ENCODE measurements at places on chromosomes 7 and 10. TPM values are rescaled to one million over a fixed set of nuclear protein-coding genes. Genes with fewer than 3 reads are reported as not detected.

DNA sequence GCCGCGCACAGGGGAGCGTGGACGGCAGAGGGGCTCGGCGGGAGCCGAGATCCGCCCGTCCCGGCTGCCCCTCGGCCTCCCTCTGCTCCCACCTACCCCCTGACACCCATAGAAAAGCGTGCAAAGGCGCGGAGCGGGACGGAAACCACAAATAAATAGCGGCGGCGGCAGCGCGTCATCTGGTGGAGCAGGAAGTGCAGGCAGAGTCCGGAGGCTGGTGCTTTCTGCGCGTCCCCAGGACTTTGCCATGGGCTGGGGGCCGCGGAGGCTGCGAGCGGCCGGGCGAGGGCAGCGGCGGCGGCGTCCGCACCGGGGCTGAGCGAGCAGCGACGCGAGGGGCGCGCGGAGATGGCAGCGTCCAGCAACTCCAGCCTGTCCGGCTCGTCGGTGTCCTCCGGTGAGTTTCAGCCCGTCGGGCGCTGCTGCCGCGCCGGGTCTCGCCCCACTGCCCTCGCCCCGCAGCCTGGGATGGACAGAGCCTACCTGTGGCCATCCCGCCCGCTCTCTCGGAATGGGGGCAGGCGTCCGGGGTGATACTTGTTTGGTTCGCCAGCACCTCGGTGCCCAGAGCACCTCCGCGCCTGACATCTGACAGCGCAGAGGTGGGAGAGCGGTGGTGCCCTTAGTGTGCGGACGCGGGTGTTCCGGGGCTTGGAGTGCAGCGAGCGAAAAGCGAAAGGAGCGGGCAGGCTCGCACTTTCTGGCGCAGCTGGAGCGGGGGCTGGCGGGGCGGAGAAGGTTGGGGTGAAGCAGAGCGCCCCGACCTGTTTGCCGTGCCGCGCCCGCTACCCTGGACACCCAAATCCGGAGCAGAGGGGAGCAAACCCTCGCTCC, at the start of gene CHN2:
Gene CHN2 (plus strand): TSS at position 182 of the 834 bp plus-strand sequence.
- H3K4me1 ChIP-seq = peaks cover 7% of the 10 kb centered on the region
- peaks cover 18% of the 10 kb centered on the region for H3K27me3 ChIP-seq
- DNase-seq = peak; percentile 83
- peak within 1 kb of the TSS; percentile 70 for H3K4me3 ChIP-seq
- no peaks in the 10 kb centered on the region for H3K36me3 ChIP-seq

- DNase-seq = no peak
- H3K27ac ChIP-seq = no peak overlapping the region
- no peaks in the 10 kb centered on the region for H3K27me3 ChIP-seq
Measured at GRCh38 chr7:155953501-155953778, 141.2 kb upstream of the SHH start.

Gene DENND2A
- 26.2 TPM for total RNA-seq

GRCh38 chr7:107482571-107482970, 12.7 kb downstream of the GPR22 start:
- no peak overlapping the region for H3K27ac ChIP-seq
- no peaks in the 10 kb centered on the region for H3K4me1 ChIP-seq

Gene OR9A2
- total RNA-seq = not detected

Gene FRA10AC1
- total RNA-seq = 12.0 TPM

- no peaks in the 10 kb centered on the region for H3K36me3 ChIP-seq
- H3K4me3 ChIP-seq = no peak overlapping the region
- no peak overlapping the region for H3K27ac ChIP-seq
- H3K27me3 ChIP-seq = no peaks in the 10 kb centered on the region
- DNase-seq = no peak
- H3K4me1 ChIP-seq = no peaks in the 10 kb centered on the region
Measured at GRCh38 chr7:21367537-21367936, 60.3 kb upstream of the SP4 start.

Gene TMEM176B
- total RNA-seq = 68.2 TPM

DNA sequence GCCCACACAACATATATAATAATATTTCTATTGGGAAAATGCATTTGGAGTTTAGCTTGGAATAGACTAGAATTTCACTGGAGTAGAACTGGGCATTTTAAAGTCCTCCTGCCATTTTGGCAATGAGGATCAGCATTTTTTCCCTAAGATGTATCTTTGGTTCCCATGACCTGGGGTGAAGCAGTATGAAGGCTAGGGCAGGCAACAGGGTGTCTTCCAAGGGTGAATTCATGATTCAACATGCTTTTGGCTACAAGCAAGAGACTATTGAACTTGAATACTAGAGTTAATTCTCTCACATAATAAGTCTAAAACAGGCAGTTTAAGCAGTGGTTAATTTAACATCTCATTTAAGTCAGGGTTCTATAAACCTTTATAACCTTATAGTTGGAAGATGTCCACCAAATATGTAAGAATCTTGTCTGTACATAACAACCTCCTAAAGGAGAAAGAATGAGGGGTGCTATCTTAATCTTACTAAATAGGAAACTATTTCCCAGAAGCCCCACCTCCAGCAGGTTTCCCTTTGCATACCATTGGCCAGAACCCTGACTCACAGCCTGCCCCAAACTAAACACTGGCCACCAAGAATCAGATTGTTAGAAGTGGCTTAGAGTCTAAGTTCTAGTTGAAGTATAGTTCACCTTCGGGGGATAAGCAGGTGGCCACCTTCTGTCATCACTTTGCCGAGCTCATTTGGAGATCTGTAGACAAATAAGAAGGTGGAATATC, 96.0 kb upstream of the PRPS1L1 start:
- H3K36me3 ChIP-seq = no peaks in the 10 kb centered on the region
- no peaks in the 10 kb centered on the region for H3K27me3 ChIP-seq
- no peak for DNase-seq
- H3K4me3 ChIP-seq = no peak overlapping the region
- H3K27ac ChIP-seq = no peak overlapping the region

- H3K4me3 ChIP-seq = no peak overlapping the region
- H3K4me1 ChIP-seq = no peaks in the 10 kb centered on the region
- H3K36me3 ChIP-seq = no peaks in the 10 kb centered on the region
- no peak for DNase-seq
Measured at GRCh38 chr7:147653456-147653855, 937.1 kb upstream of the C7orf33 start.

Gene ZDHHC4
- 54.8 TPM for total RNA-seq
